ENCODE measurements at places on chromosomes 7 and 10.

- DNase-seq = no peak
Observed at GRCh38 chr7:20157456-20157855, 59.7 kb downstream of the MACC1 start.

GRCh38 chr10:102837230-102837721 is at the start of gene CYP17A1:
Gene CYP17A1 (minus strand): TSS chr10:102837413. CDS start chr10:102837361, 52 bp downstream.
- no peak for DNase-seq

DNA sequence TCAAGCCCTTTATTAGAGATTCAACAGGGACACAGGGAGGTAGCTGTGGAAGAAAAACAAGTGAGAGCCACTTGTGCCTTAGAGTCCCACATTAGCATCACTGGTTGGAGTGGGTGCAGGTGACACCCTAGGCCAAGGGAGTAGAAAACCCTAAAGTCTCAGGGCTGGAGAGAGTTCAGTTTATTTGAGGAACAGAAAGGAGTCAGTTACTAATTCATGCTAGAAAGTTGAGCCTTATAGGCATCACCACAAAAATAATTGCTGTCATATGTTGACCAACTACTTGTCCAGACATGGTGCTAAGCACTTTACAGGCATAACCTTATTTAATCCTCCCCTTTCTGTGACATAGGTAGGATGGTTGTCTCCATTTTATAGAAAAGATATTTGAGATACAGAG is 20.9 kb upstream of the ACSL5 start:
- no peak for DNase-seq

DNA sequence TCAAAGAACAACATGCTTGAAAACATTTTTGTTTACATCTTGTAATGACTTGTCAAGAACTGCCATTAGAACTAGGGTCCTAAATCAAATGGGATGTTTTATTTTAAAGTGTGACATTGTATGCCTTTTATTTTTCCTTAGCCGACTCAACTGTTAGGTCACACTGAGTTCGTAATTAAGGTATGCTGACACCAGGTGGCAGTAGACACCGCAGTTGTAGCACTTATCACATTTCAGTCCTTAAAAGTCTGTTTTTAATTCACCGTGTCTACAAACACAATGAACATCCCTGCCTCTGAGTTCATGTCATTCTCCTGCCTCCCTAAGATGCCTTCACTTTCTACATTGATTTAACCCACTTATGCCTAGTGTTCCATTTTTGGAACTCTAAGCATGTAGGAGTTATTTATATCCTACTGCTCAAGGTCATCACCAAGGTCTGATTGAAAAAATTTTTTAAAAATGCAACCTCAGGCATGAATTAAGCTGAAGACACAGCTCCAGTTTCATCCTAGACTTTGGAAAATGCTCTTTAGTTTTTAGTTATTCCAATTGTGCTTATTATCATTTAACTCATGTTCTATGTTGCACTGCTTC is 186.1 kb downstream of the BMPER start:
- no peak for DNase-seq

DNA sequence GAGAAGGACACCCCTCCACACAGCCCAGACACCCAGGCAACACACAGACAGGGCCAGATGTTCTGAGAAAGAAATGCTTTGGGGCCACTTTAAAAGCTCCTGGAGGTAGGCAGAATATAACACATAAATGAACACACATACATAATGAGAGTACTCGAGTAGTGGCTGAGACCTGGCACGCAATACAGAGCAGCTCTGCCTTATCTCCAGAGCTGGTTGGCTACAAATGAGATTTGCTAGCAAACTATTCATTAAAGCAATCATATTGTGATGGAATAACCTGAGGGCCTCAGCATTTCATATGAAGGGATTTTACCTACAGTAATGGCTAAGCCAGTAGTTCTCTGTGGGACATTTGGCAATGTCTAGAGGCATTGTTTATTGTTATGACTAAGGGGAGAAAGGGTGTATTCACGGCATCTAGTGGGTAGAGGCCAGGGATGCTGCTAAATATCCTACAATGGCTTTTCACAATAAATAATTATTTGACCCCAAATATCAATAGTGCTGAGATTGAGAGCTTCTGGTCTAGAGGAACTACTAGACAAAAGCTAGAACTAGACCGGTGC is 5.5 kb upstream of the IMPDH1 start:
- no peak for DNase-seq

GRCh38 chr7:66207540-66207939 is 2.4 kb downstream of the TPST1 start:
- DNase-seq = no peak

DNA sequence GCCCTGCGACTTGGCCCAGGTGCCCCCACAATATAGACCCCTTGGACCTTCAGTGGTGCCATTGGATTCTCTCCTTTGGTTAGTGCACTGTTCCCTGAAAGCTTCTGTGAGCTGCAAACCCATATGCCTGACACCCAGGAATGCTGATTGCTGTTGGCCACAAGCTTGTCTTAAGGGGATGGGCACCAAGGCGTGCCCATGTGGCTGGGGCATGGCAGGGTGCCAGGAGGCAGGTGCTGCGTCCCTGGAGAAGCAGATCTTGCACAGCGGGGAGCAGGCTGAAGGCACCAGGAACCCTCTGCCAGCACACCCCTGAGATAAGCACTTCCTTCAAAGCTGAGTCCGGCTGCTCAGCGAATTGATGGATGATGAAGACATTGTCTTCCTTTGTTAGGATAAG is 411.8 kb downstream of the SDK1 start:
- no peak for DNase-seq

- no peak for DNase-seq
Observed at GRCh38 chr7:83325083-83325482, 162.4 kb upstream of the PCLO start.

DNA sequence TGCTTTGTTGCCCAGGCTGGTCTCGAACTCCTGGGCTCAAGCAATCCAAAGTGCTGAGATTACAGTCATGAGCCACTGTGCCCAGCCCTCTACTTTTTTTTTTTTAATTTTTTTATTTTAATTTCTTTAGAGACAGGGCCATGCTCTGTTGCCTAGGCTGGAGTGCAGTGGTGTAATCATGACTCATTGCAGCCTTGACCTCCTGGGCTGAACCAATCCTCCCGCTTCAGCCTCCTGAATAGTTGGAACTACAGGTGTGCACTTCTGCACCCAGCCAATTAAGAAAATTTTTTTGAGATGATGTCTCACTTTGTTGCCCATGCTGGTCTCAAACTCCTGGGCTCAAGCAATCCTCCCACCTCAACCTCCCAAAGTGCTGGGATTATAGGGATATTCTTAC is 528.6 kb downstream of the GATA3 start:
- DNase-seq = no peak

GRCh38 chr10:20004087-20004523 is 187.9 kb downstream of the PLXDC2 start:
- DNase-seq = no peak

DNA sequence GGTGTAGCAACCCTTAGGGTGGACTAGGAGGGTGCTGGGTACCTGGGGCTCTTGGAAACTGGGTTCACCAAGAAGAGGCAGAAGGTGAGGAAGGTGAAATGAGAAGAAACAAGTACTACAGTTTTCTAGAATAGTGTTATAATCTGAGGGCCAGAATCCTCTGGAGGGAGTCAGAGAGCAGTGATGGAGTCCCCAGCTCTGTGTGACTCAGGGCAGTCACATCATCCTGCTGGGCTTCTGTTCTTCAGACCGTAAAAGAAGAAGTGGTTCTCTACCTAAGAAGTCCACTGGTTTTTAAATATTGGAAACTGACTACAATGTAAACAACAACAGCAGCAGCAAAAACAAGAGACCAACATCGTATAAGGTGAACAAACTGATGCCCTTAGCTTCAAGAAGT is 197.3 kb downstream of the PRPF18 start:
- no peak for DNase-seq

DNA sequence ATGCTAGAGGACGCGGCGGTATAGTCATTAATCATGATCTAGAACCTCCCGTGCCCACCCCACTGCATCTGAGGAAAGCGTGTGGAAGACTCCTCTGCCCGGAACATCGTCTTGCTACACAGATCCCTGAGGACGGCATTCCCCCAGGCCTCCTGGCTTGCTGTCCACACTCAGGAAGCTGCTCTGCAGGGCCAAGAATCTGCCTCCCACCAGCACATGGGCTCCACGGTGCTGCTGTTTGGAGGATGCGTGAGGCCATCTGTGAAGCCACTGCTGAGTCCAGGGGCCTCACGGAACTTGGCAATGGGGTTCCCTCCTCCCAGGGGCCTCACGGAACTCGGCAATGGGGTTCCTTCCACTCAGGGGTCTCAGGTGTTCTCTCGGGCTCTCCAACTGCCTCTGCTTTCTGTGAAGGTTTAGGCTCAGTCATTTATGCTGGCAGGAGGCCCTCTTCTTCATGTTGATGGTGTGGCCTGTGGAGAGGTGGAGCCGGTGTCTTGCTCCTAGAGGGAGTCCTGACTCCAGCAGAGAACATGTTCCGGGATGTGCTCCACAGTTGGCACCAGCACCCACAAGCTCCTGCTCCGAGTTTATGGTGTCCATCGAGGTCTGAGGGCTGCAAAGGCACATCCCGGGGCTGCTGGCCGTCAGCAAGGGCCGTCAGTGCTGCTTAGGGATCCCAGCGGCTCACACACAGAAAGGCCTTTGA is 273.3 kb downstream of the DNAJB6 start:
- DNase-seq = no peak
